A673 (cell line): ENCODE measurements at places on chromosomes 3 and 15. TPM values are rescaled to one million over a fixed set of nuclear protein-coding genes. Genes with fewer than 3 reads are reported as not detected.

The DNAJA4 gene
- total RNA-seq = 12.0 and 15.7 TPM in 2 replicates

DNA sequence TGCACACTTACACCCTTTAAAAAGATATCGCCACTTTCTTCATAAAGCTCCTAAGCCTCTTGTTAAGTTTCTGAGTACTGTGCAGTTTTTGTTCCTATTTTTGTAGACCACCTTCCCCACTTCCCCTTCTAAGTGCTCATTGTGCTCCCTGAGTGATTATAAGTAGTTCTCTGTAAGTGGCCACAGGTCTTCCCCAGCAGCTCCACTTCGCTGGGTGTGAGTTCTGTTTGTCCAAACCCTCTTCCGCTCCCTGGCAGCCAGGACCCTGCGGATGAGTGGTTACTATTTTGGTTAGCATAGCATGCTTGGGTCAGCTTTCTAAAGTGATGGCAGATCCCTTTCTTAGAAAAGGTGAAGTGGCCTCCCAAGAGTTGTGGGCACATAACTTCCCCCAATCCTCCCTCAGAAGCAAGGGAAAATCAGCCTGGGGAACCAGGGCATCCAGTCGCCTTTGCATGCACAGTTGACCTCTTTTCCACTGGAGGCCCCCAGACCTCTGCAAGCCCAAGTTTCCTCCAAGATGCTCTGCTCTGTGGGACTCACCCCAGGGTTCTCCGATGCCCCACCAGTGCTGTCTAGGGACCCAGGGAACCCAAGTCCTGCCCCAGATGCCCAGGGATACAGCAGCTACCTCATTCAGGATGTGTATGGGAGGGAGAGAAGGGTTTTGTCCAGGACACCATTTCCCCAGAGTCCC, 69.6 kb downstream of the ATP10A start:
- no peak overlapping the region for H3K4me3 ChIP-seq
- no peaks in the 10 kb centered on the region for H3K27me3 ChIP-seq
- no peaks in the 10 kb centered on the region for H3K4me1 ChIP-seq
- H3K36me3 ChIP-seq = no peaks in the 10 kb centered on the region
- no peak overlapping the region for H3K27ac ChIP-seq
- no peak for DNase-seq

- H3K27ac ChIP-seq = no peak overlapping the region
- peaks cover 50% of the 10 kb centered on the region for H3K27me3 ChIP-seq
- no peaks in the 10 kb centered on the region for H3K4me1 ChIP-seq
- no peak for DNase-seq
- H3K4me3 ChIP-seq = no peak overlapping the region
Observed at GRCh38 chr15:33098094-33099058, 96.1 kb downstream of the FMN1 start.

GRCh38 chr15:60585743-60586708, 107.1 kb upstream of the ICE2 start:
- no peak overlapping the region for H3K27ac ChIP-seq
- peaks cover 43% of the 10 kb centered on the region for H3K27me3 ChIP-seq
- H3K4me3 ChIP-seq = no peak overlapping the region
- DNase-seq = peak; percentile 74

GRCh38 chr3:188574885-188575284, 420.9 kb downstream of the LPP start:
- H3K27me3 ChIP-seq = no peaks in the 10 kb centered on the region
- H3K27ac ChIP-seq = no peak overlapping the region
- DNase-seq = no peak

GRCh38 chr15:84908564-84908963, 24.1 kb downstream of the SLC28A1 start:
- H3K36me3 ChIP-seq = no peaks in the 10 kb centered on the region
- H3K27me3 ChIP-seq = no peaks in the 10 kb centered on the region
- DNase-seq = no peak
- H3K4me1 ChIP-seq = no peaks in the 10 kb centered on the region
- H3K4me3 ChIP-seq = no peak overlapping the region
- H3K27ac ChIP-seq = no peak overlapping the region

GRCh38 chr15:84782346-84782745, 34.0 kb downstream of the ZNF592 start:
- H3K36me3 ChIP-seq = peaks cover 28% of the 10 kb centered on the region
- H3K4me1 ChIP-seq = no peaks in the 10 kb centered on the region
- DNase-seq = no peak
- H3K4me3 ChIP-seq = no peak overlapping the region
- H3K27ac ChIP-seq = no peak overlapping the region

GRCh38 chr3:7713724-7714123, 787.9 kb upstream of the LMCD1 start:
- no peak for DNase-seq
- H3K4me1 ChIP-seq = no peaks in the 10 kb centered on the region
- H3K27me3 ChIP-seq = no peaks in the 10 kb centered on the region
- no peak overlapping the region for H3K27ac ChIP-seq

- H3K27ac ChIP-seq = no peak overlapping the region
- no peak for DNase-seq
- no peaks in the 10 kb centered on the region for H3K36me3 ChIP-seq
- no peaks in the 10 kb centered on the region for H3K27me3 ChIP-seq
- H3K4me3 ChIP-seq = no peak overlapping the region
Observed at GRCh38 chr15:62985768-62986167, 56.8 kb upstream of the TPM1 start.

- H3K4me1 ChIP-seq = peaks cover 12% of the 10 kb centered on the region
- no peak overlapping the region for H3K4me3 ChIP-seq
- H3K27ac ChIP-seq = no peak overlapping the region
- no peak for DNase-seq
Observed at GRCh38 chr3:76990606-76991005, 49.3 kb upstream of the ROBO2 start.
